ENCODE measurements at places on chromosomes 7 and 10.

GRCh38 chr10:74913377-74913979, 87.1 kb downstream of the KAT6B start:
- DNase-seq: peak; percentile 52

DNA sequence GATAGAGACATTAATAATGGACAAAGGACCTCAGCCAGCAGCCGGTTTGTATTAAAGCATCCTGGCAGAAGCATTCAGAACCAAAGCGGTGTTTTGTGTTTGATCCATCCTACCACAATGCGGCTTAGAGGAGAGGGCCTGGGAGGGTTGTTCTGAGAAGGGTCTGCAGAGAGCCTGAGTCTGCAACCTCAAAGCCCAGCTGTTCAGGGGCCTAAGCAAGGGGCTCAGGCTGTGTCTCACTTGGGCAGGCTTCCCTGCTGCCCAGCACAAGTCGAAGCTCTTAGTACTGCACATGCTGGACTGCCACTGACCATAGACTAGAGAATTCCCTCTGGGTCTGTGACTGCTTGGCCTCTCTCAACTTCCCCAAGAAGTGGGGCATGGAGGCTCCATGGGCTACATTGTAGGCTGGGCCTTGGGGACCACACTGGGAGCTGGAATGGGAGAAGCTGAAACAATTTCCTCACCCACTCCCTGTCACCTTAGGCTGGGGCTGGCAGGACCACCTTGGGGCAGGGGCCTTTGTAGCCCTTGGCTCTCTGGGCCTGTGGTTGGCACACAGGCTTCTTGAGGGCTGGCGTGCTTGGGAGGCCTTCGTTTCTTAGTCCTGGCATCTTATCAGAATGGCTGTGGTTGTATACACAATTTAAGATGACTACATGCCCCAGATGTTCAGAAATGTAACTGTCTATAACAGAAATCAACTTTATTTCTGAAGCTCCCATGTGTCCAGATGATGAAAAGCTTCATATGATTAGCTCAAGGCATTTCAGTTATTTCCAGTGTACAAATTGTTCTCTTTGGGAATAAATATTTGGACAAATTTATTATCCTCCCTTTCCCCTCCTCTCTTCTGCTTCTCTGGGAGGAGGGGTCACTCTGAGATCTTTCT, 44.5 kb downstream of the LRRC18 start:
- no peak for DNase-seq

DNA sequence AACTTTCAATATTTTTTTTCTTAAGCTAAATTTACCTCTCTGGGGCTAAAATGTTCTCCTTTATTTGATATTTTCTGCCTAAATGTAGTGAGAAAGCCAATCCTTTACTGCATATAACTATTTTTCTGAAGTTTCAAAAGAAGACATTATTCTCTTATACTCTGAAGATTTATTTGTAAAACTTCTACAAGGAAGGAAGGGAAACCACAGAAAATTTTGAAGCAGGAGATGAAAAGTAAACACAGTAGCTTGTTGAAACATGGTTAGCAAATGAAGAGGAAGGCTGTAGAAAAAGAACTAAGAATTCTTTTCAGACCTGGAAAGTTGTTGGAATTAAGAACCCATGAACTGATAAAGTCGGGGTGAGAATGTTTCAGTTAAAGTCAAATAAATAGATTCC, 330.3 kb downstream of the HGF start:
- DNase-seq: no peak

GRCh38 chr7:4683884-4684565, 1.9 kb downstream of the FOXK1 start:
- DNase-seq: peak; percentile 52

GRCh38 chr10:103912759-103913158, 5.2 kb downstream of the STN1 start:
- no peak for DNase-seq

GRCh38 chr7:16891874-16892643, 10.3 kb upstream of the AGR3 start:
- DNase-seq: no peak

DNA sequence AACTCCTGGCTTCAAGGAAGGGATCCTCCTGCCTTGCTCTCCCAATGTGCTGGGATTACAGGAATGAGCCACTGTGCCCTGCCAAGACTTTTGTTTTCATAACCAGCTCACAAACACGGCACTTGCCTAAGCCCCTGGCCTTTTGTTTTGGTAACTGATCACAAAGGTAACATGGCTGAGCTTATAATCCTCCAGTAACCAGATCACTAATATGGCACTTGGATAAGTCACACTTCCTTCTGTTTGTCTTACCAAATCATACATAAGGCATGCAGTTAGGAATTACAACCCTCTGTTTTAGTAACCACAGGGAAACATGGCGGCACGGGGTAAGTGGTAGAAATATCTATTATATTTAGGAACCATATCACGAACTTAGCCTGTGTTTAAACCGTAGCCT, 577.1 kb downstream of the CALN1 start:
- no peak for DNase-seq

- DNase-seq: peak; percentile 63
Observed at GRCh38 chr7:22814261-22815208, 8.1 kb downstream of the TOMM7 start.

DNA sequence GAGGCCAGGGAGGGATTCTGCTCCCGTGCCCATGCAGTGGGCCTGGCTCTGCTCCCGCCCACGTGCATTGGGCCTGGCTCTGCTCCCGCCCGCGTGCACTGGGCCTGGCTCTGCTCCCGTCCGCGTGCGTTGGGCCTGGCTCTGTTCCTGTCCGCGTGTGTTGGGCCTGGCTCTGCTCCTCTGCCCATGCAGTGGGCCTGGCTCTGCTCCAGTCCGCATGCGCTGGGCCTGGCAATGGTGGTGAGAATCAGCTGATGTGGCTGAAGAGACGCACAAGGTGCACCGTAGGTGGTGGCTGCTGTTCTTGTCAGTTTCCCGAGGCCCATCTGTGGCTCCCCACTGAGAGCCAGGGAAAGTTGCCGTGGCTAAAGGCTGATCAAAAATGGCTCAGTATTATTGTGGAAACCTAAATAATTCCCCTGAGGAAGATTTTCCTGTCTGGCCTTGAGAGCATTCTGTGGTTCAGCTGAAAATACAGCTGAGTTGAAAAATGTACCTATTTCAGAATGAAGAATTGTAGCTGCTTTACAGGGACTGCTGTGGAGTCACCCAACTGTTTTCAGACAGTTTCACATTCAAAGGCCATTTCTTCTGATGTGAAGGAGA, 572.4 kb downstream of the GLRX3 start:
- DNase-seq: no peak

DNA sequence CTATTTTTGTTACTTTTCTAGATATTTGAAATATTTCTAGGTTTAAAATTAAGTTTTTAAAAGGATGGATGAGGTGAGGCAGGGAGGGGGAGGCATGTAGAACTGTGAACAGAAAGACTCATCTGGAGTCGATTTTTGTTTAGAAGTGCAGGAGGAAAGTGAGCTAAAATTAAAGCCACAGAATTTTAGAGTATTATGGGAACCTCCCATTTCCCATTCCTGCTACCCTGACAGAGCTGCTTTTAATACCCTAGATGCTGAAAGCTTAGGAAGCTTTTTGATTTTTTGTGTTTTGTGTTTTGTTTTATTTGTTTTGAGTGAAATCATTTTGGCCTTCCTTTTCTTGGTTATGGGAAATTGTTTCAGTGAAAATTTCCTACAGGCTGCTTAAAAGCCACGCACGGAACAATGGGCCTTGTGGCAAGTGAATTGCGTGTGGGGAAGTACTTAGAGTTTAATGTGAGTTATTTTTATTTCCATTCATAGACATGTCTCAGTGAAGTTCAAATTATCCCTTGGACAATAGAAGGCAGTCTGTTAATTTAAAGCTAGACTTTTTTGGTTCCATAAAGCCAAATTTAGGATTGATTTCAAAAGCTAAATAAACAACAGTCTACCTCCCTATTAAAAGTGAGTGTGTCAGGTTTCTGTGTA, 102.0 kb upstream of the HDAC9 start:
- DNase-seq: peak; percentile 89

DNA sequence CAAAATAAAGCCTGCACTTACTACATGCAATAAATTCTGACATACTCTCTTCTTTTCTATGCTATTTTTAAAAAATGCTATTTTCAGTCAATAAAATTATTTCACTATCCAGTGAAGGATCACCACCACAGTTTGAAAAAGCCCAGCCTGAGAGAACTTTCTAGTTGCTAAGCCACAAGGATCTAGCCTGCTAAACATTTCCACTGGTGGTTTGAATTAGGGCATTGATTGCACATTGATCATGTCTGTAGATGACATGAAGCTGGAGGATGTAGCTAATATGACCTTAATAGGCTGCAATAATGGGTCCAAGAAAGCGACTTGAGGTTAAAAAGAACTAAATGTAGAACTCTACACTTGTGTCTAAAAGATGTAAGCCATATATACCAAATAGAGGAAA, 56.0 kb upstream of the ARHGAP21 start:
- no peak for DNase-seq

- no peak for DNase-seq
Observed at GRCh38 chr10:2938869-2939268, 128.5 kb upstream of the PFKP start.

DNA sequence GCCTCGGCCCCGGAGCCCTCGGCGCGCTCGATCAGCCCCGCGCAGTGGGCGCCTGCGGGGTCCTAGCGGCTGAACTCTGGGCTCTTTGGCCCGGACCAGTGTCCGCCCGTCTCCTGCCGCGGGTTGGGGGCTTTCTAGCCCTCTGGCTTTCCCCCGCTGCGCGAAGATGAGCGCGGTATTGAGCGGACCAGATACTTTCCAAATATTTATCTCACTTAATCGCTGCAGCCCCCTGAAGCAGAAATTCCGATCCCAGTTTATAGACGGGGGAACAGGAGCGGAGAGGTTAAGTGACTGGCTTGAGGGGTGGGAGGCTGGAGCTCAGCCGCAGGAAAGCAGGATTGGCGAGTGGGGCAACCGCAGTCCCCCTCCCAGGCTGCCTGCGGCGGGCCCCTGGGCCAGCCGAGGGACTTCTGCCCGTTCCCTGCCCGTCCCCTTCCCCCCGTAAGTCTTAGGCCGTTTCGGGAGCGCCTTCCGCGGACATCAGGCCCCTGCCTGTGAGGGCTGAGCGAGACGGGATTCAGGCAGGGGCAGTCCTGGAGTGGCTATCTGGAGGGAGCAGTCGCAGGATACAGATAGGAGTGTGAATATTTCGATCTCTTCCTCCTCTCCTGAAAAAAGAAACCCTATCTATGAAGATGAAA, 565 bp downstream of the STRIP2 start:
- no peak for DNase-seq

GRCh38 chr7:121195874-121196273, 132.9 kb upstream of the WNT16 start:
- DNase-seq: peak; percentile 78

- no peak for DNase-seq
Observed at GRCh38 chr7:102082693-102083368, 203.8 kb upstream of the SH2B2 start.

GRCh38 chr10:11782793-11783557, 40.2 kb upstream of the PROSER2 start:
- peak; percentile 52 for DNase-seq

- no peak for DNase-seq
Observed at GRCh38 chr7:98626460-98627412, 9.7 kb downstream of the NPTX2 start.

DNA sequence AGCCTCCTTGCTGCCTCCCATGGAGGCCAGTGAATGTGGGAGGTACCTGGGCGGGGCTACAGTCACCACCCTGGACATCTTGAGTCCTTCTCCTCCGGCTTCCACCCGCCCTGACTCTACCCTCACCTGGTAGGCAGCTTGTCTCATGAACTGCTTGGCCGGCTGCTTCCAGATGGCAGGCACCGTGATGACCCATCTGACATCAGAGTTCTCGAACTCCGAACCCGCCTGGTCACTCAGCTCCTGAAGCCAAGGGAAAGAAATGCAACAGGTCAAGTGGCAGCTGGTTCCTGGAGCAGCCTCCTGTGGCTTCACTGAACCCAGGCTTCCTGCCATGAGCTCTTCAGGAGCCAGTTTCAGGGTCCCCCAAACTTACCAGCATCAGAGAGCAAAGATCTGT, 50.1 kb downstream of the HSPA12A start:
- no peak for DNase-seq

GRCh38 chr7:44867073-44867995, 18.0 kb downstream of the PURB start:
- DNase-seq: no peak

GRCh38 chr7:26964156-26964808, 99.9 kb upstream of the SKAP2 start:
- no peak for DNase-seq

DNA sequence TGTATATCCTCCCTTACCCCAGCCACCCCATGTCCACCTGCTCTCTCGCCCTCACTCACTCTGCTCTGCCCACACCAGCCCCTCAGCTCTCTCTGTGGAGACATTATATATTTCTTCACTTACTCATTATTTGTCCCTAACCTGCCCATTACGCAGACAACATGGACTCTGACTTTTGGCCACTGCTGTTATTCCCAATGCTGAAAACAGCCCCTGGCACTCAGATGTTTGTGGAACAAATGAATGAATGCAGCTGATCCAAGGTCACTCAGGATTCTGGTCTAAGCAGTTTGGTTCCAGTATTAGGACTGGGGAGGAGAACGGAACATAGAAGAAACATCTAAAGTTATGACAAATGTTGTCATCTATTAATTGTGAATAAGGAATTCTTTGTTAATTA, 26.7 kb downstream of the GNA12 start:
- no peak for DNase-seq

GRCh38 chr7:87426160-87426559, 49.3 kb downstream of the ABCB4 start:
- no peak for DNase-seq

GRCh38 chr7:25495342-25496250, 267.3 kb upstream of the NPVF start:
- DNase-seq: peak; percentile 62

GRCh38 chr10:79358811-79359210, 11.5 kb downstream of the PPIF start:
- no peak for DNase-seq

DNA sequence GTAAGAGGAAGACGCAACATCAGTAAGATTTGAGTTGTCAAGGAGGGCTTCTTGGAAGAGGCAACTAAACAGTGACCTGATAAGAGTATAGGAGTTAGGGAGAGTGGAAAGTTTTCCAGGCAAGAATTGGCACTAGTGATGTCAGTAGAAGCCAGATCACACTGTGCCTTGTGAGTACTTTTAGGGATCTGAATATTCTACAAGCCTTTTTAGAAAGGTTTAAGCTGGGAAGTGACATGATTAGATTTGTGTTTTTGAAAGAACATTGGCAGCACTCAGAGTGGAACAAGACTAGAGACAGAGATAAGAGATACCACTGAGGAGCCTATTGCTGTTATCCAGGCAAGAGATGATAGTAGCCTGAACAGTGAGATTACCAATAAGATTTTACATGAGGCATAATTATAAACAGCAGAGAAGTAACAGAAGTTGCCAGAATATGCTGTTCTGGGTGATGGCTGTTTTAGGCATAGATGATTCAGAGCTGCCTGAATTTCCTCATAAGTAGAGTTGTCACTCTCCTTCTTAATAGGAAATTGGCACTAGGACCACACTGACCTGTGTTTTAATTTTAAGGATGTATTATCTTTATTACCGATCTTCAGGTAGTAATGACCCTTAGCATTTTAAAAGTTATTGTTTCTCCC, 45.6 kb downstream of the NHLRC2 start:
- no peak for DNase-seq
